HT1080 (cell line): ENCODE measurements at places on chromosomes 16 and 17.

DNA sequence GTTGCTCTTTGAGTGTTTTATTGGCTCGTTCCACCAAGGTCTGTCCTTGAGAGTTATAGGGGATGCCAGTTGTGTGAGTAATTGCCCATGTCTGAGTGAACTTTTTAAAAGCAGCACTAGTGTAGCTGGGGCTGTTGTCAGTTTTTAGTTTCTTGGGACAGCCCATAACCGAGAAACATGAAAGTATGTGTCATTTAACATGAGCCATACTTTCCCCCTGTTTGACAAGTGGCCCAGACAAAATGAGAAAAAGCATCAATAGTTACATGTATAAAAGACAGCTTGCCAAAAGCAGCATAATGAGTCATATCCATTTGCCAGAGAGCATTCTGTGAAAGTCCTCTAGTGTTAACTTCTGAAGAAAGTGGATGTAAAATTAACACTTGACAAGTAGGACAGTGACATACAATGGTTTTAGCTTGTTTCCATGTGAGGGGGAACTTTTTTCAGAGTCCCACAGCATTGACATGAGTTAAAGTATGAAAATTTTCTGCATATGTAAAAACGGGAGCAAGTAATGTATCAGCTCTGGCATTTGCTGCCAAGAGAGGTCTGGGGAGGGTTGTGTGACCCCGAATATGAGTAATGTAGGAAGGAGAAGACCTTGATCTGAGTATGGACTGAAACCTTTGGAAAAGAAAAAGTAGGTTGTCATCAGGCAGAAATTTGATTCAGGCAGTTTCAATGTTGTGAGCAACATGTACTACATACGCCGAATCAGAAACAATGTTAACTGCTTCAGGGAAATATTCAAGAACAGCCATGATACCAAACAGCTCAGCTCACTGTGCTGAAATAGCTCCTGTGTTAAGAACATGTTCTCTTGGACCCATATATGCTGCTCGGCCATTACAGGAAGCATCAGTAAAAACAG, 56.8 kb upstream of the ARL4D start:
- peak; percentile 86 for DNase-seq

DNA sequence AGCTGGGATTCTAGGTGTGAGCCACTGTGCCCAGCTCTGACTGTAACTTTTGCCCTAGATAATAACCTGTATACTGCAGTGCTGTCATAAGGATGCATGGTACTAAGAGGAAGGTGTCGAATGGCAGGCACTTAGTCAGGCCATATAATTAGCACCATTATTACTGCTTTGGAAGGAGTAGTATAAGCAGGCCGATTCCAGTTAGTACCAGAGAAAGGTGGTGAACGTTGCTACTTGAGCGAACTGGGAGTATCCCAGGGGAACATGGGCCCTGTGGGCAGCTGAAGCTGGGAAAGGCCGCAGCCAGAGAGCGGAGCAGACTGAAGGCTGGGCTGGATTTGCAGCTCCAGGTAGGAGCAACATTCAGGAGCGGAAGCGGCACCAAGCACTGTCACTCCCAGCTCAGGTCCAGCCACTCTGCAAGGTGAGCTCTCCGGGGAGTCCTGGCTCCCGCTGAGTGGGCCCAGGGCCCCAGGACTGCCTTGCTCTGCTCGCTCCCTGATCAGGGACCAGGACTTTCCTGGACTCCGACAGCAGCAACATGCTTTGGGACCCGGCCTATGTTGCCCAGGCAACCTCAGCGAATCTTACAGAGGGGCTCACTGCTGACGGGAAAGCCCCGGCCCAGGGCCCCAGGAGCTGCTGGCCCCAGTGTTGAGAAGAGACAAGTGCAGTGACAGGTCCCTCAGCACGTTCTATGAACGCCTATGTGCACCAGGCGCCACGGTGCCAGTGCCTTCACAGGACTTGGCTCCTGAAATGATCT, 28.6 kb downstream of the C16orf74 start:
- no peak for DNase-seq

GRCh38 chr16:51949282-51949681, 597.7 kb downstream of the TOX3 start:
- no peak for DNase-seq

DNA sequence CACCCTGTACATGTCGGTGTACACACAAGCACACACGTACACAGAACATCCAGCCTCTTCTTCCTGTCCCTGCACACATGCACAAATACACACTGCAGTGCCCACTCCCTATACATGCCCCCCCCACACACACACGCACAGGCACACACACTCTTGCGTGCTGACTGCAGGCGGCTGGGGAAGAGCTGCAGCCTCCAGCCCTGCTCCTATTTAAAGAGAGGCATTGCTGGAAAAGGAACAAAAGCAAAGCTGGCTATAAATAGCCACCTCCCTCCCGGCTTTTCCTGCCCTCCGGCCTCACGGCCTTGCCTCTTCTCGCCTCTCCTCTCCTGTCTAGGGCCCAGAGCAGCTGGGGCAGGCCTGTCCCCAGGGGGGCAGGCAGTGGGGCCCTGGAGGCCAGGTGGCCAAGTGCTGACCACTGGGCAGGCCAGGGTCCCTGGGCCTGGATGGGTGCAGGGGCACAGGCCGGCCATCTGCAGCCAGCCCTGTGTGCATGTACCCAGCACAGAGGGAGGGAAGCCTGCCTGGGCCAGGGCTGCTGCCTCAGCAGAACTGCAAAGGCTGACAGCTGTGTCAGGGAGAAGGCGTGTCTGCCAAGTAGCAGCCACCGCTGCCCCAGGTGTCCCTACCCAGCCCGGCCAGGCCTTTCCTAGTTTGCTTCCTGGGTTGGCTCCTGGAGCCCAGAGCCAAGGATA, 25.4 kb downstream of the RTN4RL1 start:
- no peak for DNase-seq

GRCh38 chr17:66296289-66296725, 6.1 kb upstream of the PRKCA start:
- no peak for DNase-seq

DNA sequence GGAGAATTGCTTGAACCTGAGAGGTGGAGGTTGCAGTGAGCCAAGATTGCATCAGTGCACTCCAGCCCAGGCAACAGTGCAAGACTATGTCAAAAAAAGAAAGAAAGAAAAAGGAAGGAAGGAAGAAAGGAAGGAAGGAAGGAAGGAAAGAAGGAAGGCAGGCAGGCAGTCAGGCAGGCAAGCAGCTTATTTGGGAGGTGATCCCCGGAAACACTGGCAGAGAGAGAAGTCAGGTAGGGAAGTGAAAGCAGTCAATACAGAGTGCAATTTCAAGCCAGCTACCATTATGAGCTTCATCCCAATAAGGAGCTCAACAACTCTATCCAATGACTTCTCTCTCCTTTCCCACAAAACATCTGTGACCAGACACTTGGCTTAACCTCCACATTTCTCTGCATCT, 83.0 kb upstream of the TBC1D3K start:
- no peak for DNase-seq
